CD4-positive, CD25-positive, alpha-beta regulatory T cell (primary cell): ENCODE measurements at places on chromosomes 6 and 20.

DNA sequence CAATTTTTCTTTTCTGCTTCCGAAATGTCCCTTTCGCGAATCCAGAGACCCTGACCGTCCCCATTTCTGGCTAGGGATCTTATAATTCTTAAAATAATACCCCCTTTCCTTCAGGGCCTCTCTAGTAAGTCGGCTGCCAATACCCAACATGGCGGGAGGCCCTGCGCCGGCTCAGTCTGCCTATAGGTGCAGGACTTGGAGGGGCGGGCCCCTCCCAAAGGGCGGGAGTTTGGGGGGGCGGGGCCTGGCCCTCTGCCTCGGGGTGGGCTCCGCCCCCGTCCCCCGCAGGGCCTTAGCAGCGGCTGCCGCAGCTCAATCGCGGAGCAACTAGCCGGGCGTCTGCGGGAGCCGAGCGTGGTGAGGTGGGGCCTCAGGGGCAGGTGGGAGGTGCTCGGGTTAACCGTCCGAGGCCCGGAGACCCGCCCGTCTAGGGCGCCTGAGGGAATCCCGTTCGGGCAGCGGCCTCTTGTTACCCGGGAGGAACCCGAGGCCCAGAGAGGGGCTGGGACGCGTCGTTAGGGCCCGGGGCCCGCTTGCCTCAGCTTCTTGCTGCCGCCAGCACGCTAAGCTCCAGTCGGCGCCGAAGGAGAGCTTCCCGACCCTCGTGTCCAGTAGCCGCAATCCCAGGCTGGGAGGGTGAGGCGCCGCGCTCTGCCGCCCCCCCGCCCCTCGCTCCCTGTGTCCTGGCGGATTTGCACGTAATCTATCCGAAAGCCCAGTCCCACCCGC is at the start of gene CEP250:
Gene CEP250 (plus strand): TSS at position 718 of the 729 bp plus-strand sequence. CDS start 6,770 bp downstream, outside the sequence.
- DNase-seq: peak; percentile 93

- no peak for DNase-seq
These were observed 364.3 kb upstream of the HSF2 start for GRCh38 chr6:122035173-122035572.

DNA sequence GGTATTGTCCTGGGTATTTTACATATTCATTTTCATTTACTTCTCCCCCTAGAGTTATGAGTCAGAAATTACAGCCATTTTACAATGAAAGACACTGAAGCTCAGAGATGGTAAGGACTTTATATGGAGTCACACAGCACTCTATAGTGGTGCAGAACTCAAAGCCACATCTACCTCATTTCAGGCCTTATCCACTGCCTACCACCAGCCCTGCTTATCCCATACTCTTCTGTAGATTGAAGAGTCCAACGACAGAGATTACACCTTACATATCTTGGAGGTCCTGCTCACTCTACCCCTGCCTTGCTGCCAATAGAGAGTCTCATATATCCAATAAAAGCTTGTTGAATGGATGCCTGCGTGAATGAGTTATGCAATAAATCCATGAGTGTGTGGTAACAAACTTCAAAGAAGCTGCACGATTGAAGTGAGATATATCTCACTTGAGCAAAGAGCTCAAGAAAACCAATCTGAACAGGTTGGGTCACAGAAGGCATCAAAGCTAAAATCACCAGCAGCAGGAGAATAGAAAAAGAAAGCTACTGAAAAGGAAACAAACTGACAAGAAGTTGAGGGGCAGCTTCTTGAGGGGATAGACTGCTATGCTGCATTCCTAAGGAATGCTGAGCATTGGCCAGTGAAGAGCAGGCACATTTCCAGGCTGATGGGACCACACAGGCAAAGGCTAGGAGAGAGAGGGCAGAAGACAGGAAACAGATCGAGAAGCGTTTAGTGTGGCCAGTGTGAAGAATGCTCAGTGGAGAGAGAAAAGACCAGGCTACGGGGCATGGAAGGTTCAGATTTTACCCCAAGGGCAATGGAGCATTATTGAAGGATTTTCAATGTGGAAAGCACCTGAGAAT is 585.6 kb downstream of the DHX35 start:
- DNase-seq: no peak

GRCh38 chr6:130525408-130525807 is 159.6 kb downstream of the TMEM200A start:
- no peak for DNase-seq

GRCh38 chr20:17394411-17394810 is 136.8 kb downstream of the BFSP1 start:
- DNase-seq: no peak

- DNase-seq: no peak
These were observed 62.0 kb downstream of the GPX5 start for GRCh38 chr6:28587746-28588075.

GRCh38 chr6:138374815-138375214 is 2.9 kb upstream of the SMIM28 start:
- DNase-seq: no peak

DNA sequence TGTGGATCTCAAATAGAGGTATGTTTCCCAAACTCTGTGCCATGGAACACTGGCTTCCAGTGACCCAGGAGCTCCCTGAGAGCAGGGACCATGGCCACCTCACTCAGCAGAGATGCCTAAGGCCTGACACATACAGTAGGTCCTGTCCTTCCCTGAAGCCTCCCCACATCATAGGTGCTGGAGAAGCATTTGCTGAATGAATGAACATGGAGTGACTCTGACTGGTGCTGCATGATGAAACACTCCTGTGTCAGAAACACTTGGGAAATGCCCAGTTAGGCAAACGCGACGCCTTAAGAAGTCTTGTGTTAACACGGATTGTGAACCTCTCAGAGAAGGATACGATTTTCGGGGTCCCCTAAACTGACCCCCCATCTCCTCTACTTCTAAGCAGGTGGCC is 14.3 kb downstream of the SLA2 start:
- no peak for DNase-seq

DNA sequence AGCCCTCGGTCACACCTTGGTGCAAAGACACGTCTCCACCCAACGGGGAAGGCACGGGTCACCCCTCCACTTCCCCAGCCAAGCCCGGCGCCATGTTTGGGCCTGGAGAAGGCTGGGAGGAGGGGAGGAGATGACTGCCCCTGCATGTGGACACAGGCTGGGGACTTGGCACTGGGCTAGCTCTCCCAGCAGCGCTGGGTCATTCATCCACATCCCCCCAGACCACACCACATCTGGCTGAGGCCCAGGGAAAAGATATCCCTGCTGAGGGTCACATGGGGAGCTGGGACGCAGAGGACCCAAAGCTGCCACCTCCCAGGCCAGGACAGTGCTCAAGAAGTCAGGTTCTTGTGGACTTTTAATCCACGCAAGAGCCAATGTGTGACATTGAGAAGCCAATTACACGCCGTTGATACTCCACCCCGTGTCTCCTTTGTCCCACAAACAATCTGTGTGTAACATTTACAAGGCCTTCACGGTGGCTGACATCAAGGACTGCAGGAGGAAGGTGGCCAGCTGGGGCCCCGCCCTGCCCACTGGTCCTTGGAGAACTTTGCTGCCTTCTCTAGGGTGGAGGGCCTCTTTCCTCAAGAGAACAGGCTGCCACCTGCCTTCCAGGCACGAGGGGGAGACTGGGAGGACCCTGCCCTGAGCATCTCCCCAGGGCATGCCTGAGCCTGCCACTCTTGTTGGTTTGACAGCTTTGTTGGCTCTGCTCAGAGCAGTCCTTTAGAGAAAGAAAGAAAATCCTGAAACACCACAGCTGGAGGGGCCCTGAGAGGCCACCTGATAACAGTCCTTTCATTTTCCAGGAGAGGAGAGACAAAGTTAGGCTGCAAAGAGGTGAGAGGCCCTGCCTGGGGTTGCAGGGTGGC is 5.3 kb upstream of the IP6K3 start:
- no peak for DNase-seq

DNA sequence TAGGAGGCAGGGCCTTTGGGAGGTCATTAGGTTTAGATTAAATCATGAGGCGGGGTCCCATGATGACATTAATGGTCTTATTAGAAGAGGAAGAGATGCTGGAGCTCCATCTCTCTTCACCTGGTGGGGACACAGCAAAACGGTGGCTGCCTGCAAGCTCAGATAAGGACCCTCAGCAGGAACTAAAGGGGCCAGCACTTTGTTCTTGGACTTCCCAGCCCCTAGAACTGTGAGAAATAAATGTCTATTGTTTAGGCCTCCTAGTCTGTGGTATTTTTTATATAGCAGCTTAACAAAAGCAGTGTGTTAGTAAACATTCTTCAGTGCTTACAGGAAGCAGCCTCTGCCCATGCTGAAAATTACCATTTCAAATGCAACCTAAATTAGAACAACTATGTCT is 157.6 kb downstream of the FOXA2 start:
- no peak for DNase-seq

DNA sequence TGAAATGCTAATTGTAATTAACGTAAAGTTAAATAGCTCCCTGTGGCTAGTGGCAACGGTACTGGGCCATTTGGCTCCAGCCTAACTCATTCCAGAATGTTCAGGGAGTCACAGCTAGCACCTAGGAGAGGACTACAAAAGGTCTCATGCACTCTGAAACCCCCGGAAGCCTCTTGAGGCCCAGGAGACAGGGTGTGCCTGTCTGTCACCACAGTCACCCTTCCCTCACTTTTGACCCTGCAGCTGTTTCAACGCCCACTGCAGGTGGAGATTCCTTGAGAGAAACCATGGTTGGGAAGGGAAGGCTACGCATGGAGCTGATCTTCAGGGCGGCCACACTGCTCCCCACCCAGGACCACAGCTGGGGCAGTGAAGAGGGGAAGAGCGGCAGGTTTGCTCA is 58.6 kb downstream of the SULF2 start:
- DNase-seq: no peak

DNA sequence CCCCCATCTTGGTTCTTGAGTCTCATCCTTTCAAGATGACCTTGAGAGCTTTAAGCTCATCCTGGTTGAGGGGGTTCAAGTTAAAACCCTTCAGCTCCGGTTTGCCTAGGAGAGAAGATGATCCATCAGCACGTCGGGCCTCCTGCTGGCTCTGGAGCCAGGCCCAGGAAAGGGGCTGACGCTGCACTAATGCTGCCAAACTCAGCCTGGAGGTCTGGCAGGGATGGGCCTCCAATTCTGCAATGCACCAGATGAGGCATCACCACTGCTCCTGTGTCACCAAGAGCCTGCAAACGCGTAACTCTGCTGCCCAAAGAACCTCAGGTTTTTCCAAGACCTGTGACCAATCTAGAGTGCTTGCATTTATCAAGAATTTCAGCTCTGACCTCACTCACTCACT is 6.1 kb downstream of the PDRG1 start:
- no peak for DNase-seq

GRCh38 chr6:139888681-139889122 is 514.3 kb upstream of the CITED2 start:
- DNase-seq: no peak

DNA sequence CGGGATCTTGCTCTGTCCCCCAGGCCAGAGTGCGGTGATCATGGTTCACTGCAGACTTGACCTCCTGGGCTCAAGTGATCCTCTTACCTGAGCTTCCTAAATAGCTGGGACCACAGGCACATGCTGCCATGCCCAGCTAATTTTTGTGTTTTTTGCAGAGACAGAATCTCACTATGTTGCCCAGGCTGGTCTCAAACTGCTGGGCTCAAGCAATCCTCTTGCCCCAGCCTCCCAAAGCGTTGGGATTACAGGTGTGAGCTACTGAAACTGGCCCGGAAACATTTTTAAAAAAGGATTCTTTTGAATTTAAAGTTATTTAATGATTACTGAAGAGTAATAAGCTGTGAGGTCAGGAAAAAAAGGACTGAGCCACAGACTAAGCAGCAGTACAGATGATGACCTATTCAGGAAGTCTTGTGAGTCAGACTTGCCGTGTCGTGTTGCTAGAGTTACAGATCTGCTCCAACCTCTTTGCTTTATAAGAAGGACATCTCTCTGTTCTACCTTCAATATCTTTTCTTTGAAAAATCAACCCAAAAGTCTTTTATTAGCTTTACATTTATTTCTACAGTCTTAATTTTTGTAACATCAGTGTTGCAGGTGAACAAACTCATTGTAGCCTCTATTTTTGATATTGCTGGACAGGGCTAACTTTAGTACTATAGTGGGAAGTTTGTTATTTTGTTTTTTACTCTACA is 108.7 kb downstream of the NCOA3 start:
- DNase-seq: peak; percentile 36

GRCh38 chr6:134647861-134648260 is 302.0 kb downstream of the ALDH8A1 start:
- DNase-seq: no peak

- no peak for DNase-seq
These were observed 1027.4 kb upstream of the FLRT3 start for GRCh38 chr20:15364781-15365180.

GRCh38 chr20:39338469-39339376 is 376.6 kb downstream of the DHX35 start:
- no peak for DNase-seq

DNA sequence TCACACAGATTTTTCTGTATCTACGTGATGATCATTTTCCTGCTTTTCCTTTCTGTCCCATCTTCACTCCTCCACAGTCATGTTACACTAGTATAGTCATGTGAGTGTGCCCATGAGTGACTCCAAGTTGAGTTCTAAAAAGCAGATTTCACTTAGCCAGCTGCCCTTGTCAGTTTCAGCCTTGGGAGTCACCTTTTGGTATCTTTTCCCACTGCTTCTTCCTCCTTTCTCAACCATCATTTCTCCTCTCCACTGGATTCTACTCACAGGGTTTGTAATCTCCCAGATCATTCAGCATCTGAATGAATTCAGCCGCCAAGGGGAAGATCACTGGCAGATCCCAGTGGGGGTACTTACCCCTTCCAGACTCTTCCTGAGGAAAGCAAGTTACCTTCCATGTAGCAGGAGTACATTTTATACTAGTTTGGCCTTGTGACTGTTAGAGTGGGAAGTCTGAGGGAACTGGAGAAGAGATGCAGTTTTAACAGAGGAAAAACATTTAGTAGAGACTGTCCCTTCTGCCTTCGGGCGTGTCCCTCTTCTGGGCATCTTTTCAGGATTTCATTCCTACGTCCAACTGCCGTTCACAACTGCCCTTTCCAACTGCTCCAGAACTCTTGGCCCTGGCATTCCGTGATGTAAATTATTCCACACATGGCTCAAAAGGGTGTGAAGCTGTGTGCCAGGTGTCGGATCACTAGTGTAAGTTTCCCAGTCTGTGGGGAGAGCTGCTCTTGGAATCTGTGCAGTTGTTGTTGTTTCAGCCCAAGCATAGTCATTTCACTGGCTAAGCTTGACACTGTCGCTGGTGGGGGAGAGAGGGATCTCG is 38.9 kb downstream of the BICRAL start:
- no peak for DNase-seq

GRCh38 chr6:44217332-44218143 is 812 bp downstream of the MYMX start:
- DNase-seq: no peak

DNA sequence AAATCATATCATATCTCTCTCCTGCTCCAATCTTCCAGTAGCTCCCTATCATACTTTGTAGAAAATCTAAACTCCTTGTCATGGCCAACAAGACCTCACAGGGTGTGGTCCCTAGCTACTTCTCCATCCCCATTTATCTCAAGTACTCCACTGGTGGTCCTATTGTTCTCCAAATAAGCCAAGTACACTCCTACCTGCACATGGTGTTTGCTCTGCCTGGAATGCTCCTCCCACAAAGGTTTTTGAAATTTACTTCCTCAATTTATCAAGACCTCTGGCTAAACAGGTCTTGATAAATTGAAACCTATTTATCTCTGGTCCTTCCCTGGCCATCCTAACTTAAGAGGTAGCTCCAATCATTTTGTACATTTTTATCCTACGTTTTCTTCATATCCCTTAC is 12.1 kb downstream of the TMX4 start:
- DNase-seq: no peak
